ENCODE measurements at places on chromosomes 12 and 14. TPM values are rescaled to one million over a fixed set of nuclear protein-coding genes. Genes with fewer than 3 reads are reported as not detected.

- DNase-seq, result no peak
Observed at GRCh38 chr12:79933532-79934264, 1.2 kb downstream of the PPP1R12A start.

DNA sequence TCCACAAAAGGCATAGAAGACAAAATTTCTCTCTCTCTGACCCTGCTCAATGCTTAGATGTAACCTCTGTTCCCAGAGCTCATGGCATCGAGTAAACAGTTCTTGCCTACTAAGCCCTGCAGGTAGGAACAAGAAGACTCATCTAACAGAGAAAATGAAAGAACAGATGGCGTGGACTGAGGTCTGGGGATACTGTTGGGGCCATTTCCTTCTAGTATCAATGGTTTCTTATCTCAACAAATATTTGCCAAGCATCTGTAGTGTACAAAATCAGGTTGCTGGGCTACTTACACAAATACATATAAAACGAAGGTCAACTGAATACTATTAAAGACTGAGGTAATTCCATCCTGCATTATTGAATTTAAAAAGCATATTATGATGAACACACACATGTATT is 93.3 kb downstream of the RIMBP2 start:
- DNase-seq, result no peak

DNA sequence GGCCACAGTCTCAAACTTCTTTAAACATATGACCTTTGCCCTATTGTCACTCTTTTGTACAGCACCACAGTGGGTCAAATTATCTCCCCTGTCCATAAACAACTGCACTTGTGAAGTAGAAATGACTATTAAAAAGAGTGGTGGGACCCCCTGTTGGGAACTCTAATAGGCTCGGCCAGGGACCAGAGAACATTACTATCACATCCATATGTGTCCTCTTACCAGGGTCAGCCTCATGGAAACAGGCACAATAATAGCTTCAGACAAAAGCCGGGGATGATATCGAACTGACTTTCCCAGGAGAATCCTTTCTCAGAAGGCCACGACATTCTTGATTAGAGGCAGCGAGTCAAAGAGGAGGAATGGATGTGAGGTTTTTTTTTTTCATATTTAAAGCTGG is 96.6 kb downstream of the NKX2-1 start:
- no peak for DNase-seq

GRCh38 chr12:106282457-106283097 is 20.0 kb upstream of the TCP11L2 start:
- DNase-seq, result no peak

DNA sequence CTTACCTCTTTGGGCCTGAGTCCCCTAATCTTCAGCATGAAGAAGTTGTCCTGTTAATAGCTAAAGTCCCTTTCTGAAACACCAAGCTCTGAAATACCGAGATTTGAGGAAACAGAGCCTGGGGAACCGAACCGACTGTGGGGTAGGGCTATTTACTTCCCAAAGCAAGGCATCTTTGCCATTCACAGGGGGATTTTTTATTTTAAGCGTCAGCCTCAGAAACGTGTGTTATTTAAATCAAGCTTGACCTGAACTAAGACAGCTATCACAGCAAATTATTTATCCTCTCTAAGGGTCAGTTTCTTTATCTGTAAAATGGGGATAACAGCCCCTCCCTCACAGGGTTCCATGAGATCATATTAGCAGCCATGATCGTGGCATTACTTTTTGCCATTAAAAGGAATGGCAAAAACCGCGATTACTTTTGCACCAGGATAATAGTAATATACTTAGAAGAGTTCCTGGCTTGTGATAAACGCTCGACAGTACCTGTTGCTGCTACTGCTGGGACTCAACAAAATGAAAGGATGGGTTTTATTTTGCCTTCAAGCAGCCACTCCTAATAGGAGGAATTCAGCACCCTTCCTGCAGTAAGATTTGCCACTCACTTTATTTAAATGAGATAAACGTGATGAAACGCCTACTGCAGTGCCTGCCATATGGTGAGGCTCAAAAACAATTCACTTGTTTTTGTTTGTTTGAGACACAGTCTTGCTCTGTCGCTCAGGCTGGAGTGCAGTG is 1.3 kb upstream of the CORO1C start:
- DNase-seq, result no peak

DNA sequence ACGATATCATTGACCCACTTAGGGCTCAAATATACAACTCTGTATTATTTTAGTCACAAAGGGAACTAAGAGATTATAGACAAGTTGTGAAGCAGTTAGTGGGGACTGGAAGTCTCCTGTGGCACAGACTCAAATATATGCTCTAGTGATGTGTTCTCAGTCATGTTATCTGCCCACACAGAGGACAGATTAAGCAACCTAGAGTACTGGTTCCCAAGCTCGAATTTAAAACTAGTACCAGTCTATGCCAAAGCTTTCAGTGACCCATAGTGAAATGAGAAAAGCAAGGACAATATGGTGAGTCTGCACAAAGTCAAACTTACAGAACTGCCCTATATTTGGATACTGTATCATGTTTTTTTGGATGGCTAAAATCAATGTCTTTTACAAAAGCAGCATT is 389.3 kb downstream of the DIO2 start:
- no peak for DNase-seq

- no peak for DNase-seq
Observed at GRCh38 chr12:7042842-7043241, 17.7 kb upstream of the C1S start.

DNA sequence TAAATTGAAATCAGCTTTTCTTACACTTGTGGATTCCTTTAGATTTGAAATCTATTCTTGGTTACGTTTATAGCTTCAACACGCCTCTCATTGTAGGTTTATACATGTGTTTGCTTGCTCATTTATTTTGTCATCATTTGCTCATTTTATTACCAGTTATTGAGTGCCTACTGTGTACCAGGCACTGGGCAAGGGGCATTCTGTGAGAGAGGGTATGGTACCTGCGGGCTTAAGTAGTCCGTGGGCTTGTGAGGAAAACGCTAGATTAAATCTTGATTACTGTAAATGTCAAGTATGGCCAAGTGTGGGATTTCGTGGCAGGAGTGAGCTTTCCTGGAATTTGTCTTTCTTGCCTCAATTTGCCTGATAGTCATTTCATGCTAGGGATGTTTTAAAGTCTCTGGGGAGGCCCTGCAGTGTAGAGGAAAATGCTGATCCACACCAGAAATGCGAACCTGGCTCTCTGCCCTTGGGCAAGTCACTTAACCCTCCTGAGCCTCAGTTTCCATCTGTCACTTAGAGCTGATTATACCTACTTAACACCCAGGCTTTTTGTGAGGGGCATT is 92.7 kb downstream of the CACNA1C start:
- DNase-seq, result no peak

The KCNJ8 gene
- total RNA-seq, result 37.1 TPM

The SERPINA6 gene
- total RNA-seq, result not detected

The C12orf75 gene
- total RNA-seq, result 2.7 TPM

Measured in right atrium auricular region (tissue), 2 donors.